NCI-H524 treated with DMSO at 0.1 percent for 48 hours (cell line): ENCODE measurements at places on chromosomes 2 and 18.

- DNase-seq, result no peak
Observed at GRCh38 chr2:216426938-216427337, 14.7 kb downstream of the SMARCAL1 start.

DNA sequence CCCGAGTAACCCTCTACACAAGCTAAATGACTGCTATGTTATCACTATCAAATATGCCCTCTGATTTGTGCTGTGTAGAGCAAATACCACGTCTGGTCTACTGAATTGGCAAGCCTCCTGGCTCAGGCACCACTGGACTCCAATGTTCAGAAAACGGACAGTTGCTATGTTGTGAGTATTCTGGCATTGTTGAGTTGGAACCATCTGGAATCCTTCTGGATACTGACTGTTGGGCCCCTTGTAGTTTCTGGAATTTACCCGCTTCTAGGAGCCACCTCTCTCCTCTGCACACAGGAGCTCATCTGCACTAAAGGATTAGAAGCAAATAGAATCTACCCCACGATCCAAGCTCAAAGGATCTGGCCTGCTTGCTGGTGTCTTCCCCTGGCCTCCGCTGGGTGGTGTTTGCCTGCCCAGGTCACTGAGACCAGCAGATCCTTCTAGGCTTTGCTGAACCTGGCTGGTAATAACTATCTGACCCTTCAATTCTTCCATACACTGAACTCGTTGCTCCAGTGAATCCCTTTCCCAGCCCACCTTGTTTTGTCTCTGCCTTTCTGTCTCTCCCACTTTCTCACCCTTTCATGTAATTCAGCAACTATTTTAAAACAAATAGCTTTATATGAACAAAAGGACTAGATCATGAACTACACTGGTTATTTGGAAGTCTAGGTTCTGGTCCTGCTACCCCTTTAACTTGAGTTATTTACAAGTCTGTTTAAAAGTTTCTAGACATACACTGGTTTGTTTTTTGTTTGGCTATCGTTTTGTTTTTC is 2.1 kb upstream of the HAAO start:
- no peak for DNase-seq

DNA sequence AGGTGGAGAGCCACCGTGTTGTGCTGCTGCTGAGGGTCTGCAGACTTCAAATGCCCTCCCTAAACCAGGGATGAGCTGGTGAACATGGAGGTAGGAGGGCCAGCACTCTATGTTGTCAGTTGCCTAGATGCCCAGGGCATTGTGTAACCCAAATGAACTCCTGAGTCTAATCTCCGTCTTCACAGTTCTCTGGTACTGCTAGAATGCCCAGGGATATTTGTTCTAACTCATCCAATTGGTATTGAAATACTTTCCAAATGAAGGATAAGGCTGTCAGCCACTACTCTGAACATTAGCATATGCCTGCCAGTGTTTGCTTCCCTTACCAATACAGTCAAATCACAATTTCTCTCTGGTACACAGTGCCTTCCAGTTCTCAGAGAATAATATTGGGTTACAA is 492.6 kb downstream of the SLC4A3 start:
- DNase-seq, result no peak

DNA sequence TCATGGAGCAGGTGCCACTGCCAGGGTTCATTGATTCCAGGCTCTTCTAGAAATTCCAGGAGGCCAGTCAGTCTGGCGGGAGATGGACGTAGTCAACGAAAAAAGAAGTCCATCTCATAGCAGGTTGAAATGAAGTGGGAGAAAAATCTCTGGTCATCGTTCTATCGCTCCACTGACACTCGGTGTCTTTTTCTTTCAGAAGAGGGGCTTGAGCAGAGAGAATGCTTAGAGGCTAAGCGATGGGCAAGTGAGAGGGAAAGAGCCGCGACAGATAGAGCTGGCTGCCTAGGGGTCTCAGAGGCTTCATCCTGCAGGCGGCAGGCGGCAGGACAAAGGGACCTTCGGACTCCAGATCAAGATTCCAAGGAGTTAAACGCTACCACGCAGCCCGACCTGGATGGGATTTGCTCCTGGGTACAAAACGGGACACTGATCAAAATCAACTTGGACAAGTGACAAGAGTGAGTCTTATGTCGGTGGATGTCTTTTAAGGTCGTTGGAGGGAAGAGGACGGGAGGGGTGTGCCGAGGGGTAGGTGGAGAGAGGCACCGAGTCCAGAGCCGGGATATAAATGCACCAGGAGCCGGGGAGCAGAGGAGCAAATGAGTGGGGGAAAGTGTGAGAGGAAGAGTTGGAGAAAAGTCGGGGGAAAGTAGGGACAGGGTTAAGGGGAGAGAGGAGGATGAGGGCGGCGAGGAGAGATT is 677 bp upstream of the TMEM178A start:
- DNase-seq, result no peak

DNA sequence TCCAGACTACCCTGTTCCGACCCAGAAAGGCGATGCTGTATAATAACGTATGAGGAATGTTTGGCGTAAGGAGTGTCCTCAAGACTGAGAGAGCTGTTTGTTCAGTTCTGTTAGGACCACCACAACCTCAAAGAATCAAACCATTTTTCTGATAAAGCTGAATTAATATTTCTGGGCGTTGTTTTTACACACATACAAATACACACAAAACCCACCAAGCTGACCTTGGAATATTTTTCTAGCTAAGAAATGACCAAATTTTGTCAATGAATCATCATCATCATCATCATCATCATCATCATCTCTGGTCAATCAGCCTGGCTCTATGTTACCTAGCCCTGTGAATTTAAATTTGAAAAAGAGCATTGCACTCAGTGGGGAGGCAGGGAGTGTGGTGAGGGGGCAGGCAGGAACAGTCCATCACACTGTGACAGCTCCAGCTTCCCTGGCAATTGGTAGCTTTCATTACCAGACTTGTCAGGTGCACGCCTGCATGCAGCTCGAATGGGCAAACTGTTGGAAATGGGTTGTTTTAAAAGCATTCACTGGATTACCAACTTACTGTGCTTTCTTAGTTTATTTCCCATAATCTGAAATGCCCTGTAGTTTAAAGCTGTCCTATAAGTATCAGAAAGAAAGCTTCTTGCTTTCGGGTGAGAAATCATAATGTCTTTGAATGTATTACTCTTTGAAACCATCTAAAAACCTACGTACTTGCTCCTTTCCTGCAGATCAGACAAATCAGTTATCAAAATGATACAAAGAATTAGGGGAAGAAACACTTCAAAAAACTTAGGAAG is 6.9 kb upstream of the POU3F3 start:
- no peak for DNase-seq

GRCh38 chr2:36658277-36658748 is 38.2 kb upstream of the VIT start:
- DNase-seq, result no peak

DNA sequence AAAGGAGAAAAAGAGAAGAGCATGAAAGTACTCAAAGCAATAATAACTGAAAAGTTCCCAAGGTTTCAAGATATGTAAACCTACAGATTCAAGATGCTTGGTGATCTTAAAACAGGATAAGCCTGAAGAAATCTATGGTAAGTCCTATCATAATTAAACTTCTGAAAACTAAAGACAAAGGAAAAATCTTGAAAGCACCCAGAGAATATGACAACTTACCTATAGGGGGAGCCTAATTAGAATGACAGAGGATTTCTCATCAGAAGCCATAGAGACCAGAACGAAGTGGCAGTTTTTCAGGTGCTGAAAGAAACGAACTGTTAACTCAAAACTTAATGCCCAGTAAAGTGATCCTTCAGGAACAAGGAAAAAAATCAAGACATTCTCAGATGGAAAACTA is 59.7 kb downstream of the XDH start:
- no peak for DNase-seq

DNA sequence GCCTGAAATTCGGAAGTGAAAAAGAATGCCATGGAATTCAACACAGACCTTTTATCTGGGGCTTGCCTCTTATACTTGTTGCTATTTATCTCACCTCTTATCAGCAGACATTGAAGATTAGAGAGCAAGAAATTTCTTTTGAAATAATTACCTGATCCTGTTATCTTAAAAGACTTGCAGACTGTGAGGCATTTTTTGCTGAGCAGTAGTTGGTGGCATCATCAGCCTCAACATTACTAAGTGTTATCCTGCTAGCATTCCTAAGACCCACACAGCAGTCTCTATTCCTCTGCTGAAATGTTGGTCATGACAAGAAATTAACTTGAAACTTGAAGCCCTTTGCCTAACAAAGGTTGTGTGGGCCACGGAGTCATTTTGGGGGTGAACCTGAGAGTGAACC is 186.5 kb downstream of the TRIB2 start:
- no peak for DNase-seq

GRCh38 chr2:210474776-210475175 is 1.8 kb downstream of the LANCL1 start:
- DNase-seq, result no peak

GRCh38 chr2:240644171-240644651 is 18.9 kb downstream of the GPR35 start:
- DNase-seq, result no peak

GRCh38 chr2:157825885-157826284 is 50.2 kb downstream of the ACVR1 start:
- DNase-seq, result peak; percentile 39

- DNase-seq, result no peak
Observed at GRCh38 chr2:237432484-237433092, 18.6 kb upstream of the COL6A3 start.

DNA sequence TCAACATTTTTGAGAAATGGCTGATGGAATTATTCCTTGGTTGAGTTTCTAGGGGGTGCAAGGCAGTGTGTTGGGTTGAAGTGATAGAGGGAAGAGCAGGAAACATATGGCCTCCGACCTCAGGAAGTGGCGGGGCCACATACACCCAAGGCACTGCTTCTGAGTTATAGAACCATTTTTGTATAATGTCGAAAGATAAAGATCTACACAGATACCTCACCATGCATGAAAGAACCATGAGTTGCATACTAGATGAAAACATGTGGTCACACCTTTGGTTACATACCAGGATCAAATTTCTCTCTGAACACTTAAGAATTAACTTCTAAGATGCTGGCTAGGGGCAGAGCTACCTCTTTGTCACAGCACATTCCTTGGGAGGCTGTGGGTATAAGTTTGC is 23.2 kb downstream of the LAMA3 start:
- no peak for DNase-seq

DNA sequence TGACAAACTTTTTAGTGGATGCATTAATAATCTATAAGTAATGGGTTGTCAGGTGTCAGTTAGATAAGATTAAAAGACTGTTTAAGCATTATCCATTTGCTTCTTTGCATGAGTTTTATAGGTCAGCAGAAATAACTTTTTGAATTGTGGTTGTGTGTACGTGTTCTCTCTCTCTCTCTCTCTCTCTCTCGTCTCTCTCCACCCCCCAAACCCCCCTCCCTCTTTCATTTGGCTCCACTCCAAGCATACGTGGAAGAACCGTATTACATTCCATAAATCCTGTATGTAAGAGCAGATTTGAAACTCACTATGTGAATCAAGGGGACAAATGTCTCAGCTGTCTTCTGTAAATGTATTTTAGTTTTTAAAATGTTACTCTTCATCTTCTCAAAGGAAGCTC is 120.2 kb downstream of the MEIS1 start:
- DNase-seq, result no peak

GRCh38 chr2:217065695-217066405 is 206.0 kb upstream of the TNP1 start:
- DNase-seq, result no peak

DNA sequence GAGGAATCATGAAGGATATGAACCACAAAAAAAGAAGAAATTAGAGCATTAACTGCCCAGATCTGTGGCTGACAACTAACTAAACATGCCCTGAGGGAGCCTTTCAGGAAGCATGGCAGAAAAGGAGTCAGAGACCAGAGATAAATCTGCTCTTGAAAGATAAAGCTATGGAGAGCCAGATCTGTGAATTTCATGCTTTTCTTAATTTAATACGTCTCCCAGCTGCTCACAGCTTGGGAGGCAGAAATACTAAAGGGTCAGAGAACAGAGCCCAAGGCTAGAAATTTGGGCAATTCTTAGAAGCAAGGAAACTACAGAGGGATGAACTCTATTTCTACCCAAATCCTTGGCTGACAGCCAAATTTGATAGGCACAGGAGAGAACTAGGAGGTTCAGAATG is 223.0 kb upstream of the DPP10 start:
- DNase-seq, result no peak

DNA sequence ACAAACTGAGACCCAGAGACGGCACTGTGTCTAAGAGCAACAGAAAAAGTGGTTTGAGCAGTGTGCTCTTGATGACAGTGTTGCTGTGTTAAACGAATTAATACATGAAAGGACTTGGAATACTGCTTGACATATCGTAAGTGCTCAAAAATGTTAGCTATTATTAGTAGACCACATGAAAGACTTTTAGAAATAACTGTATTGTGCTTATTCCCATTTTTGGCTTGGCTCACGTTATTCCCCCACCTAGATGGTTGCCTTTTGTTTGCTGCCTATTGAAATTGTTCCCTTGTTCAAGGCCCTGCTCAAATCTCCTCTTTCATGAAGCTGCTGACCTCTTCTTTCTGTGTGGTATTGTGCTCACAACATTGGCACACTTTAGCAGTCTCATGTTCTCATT is 27.8 kb upstream of the C2orf74 start:
- DNase-seq, result no peak

GRCh38 chr2:126668254-126668653 is 12.3 kb downstream of the GYPC start:
- no peak for DNase-seq

DNA sequence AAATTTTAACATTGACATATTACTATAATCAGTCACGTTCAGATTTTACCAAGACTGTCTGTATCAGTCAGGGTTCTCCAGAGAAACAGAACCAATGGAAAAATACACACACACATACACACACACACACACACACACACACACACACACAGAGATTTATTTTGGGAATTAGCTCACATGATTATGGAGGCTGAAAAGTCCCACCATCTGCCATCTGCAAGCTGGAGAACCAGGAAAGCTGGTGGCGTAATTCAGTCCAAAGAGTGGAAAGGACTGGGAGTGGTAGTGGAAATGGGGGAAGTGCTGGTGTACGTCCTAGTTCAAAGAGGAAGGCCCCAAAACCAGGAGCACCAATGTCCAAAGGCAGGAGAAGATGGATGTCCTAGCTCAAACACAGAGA is 166.4 kb downstream of the AKAIN1 start:
- peak; percentile 17 for DNase-seq

- DNase-seq, result no peak
Observed at GRCh38 chr2:188306271-188306670, 14.6 kb downstream of the GULP1 start.

GRCh38 chr2:196262606-196263005 is 91.2 kb upstream of the STK17B start:
- no peak for DNase-seq

DNA sequence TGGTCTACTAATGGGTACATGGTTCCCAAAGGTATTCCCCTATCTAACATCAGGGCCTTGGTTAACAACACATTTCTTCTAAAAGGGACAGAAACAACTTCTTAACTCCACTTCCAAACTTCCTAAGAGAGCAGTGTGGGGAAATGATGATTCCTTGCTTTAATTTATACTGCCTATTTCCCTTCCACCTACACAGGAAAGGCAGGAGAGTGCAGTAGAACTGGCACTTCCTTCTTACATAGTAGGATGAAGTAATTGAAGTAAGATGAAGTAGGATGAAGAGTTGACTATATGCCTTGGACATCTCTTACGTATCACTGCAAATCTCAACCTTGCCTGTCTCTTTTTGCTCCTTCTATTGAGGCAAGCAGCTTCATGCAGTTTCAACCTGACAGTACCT is 54.7 kb downstream of the CD28 start:
- DNase-seq, result no peak
